ENCODE measurements at places on chromosomes 3 and 15.

DNA sequence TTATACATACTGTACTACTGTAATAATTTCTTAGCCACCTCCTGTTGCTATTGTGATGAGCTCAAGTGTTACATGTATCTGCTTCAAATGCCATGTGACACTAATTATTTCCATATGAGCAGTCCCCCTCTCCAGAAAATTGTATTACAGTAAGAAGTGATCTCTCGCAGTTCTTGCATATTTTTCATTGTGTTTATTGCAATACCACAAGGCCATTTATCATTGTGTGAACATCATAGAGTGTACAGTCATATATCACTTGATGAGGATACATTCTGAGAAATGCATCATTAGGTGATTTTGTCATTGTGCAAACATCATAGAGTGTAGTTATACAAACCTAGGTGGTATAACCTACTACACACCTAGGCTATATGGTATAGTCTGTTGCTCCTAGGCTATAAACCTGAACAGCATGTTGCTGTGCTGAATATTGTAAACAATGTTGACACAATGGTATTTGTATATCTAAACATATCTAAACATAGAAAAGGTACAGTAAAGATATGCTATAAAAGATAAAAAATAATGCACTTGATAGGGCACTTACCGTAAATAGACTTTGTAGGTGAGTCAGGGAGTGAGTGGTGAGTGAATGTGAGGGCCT is 189.6 kb upstream of the MLF1 start:
- no peak for DNase-seq

- DNase-seq: no peak
These were observed 148.8 kb upstream of the TRIM42 start for GRCh38 chr3:140529096-140529495.

GRCh38 chr3:111980716-111981456 is 2.1 kb downstream of the ABHD10 start:
- DNase-seq: no peak

GRCh38 chr3:100210772-100211135 is 50.0 kb upstream of the TBC1D23 start:
- no peak for DNase-seq

GRCh38 chr3:133371181-133371580 is 28.7 kb upstream of the BFSP2 start:
- no peak for DNase-seq

GRCh38 chr3:99678023-99678422 is 39.6 kb downstream of the COL8A1 start:
- DNase-seq: no peak

GRCh38 chr3:133381346-133382109 is 18.3 kb upstream of the BFSP2 start:
- DNase-seq: no peak

DNA sequence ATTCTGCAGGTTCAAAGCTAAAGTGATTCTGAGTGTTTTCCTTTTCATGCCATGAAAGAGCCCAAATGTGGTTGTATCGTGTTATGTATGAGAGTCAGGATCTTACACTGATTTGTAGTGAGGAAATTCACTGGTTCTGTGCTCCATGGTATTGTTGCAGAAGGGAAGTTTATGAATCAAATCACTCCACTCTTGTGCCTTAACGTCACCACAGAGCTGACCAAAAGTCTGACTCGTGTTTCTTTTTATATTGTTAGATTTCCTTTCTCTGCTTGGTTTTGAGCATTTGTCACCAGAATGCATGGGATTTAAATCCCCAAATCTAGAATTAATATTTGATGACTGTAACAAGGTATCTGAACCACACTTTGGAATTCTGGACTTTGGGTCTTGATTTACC is 29.1 kb upstream of the SLC30A4 start:
- no peak for DNase-seq

DNA sequence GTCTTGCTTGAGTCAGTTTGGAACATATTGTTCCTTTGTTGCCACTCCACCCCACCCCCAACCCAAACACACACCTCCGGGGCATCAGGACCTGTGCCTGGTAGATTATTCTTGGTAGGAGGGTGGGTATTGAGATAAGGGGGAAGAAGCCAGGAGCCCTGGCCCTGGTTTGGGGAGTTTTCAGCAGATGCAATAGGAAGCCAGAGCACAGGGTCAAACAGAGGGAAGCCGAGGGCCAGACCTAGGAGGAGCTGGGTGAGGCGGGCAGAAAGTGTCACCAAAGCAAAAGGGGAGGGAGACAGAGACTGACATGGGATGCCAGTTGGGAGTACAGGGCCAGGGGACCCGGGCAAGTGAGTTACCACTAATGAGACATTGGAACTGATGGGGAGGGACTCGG is 163.1 kb downstream of the RPLP1 start:
- DNase-seq: no peak

DNA sequence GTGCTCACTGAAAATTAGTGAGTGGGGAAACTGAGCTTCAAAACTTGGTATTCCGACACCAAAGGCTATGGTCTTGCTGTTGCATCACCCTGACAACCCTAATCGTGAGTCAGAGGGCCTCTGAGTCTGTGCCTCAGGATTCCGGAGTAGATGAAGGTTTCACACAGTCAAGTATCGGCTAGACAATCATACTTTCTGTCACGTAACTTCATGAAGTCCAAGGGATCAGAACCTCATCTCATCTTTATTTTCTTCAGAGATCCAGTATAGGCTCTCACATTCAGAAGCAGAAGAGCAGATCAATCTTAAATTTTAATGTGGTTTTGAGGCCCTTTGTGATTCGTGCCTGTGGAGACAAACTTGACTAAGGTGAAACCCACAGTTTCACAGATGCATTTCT is 26.1 kb upstream of the NECTIN3 start:
- no peak for DNase-seq

DNA sequence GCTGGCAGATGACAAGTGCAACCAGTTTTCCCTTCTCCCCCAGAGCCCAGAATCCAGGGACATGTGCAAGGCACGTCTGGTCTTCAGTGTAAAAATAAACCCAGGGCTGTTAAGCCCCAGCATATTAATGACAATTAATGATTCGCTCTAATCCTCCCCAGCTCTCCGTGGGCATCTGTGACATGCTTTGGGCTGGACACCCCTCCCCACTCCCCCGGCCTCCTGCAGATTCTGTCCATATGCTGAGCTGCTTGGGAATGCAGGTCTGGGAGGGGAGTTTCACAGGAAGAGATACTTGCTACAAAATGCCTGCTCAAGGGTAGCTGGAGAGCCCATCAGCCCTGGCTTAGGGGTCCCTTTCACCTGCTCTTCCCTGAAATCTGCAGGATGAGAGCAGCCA is 43.0 kb upstream of the NTRK3 start:
- DNase-seq: no peak

DNA sequence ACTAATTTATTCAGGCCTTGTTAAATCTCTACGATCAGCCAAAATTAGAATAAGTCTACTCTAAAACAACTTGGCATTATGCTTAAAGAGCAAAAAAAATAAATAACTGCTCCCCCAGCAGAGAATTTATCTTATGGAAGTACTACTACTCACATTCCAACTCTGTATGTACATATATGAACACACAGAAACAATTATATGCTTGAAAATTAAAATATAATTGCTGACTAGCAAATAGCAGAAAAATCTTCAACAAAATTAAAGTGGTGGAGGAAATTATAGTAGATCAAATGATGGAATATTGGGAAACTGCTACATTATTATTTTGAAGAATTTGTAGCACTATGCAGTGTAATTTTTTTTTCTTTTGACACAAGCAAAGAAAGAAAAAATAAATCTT is 580.9 kb downstream of the MECOM start:
- DNase-seq: no peak

GRCh38 chr15:57418635-57419034 is 42.3 kb downstream of the CGNL1 start:
- DNase-seq: no peak

GRCh38 chr3:14235912-14236295 is 57.3 kb downstream of the LSM3 start:
- no peak for DNase-seq

GRCh38 chr3:184608209-184608608 is 46.6 kb downstream of the EPHB3 start:
- no peak for DNase-seq

DNA sequence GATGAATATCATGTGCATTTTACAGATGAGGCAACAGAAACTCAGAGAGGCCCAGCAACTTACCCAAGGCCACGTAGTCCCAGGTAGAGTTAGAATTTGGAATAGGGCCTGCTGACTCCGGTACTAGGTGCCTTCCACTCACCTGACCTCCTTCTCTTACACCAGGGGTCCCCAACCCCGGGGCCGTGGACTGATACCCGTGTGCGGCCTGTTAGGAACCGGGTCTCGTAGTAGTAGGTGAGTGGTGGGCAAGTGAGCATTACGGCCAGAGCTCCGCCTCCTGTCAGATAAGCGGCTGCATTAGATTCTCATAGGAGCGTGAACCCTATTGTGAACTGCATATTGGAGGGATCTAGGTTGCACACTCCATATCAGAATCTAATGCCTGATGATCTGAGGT is 64.8 kb downstream of the SMAD3 start:
- no peak for DNase-seq

DNA sequence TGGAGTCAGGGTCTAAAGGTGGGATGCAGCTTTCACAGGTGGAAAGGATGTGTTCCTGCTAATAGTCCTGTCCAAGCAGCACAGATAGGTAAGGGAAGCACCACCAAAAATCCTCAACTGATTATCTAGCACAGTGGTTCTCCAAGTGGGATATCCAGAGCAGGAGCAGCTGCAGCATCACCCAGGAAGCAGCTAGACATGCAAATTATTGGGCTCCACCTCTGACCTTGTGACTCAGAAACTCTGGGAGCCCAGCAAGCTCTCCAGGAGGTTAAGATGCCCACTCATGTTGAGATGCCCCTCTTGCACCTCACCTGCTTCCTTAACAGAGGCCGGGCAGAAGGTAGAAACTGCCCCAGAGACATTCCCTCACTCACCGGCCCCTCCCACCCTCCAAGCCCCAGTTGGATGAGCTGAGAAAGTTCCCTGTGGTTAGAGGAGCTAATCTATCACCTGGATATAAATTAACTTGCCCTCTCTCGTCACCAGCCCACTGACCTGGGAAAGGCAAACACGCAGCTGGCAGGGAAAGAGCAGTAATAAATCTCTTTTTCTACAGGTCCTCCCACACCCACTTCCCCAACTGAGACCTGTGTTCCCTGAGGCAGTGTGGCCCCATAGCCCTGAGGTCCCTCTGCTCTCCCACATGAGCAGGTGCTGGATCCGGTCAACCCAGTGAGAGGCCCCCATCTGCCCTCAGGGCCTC is 39.3 kb downstream of the ADCY5 start:
- DNase-seq: peak; percentile 38

DNA sequence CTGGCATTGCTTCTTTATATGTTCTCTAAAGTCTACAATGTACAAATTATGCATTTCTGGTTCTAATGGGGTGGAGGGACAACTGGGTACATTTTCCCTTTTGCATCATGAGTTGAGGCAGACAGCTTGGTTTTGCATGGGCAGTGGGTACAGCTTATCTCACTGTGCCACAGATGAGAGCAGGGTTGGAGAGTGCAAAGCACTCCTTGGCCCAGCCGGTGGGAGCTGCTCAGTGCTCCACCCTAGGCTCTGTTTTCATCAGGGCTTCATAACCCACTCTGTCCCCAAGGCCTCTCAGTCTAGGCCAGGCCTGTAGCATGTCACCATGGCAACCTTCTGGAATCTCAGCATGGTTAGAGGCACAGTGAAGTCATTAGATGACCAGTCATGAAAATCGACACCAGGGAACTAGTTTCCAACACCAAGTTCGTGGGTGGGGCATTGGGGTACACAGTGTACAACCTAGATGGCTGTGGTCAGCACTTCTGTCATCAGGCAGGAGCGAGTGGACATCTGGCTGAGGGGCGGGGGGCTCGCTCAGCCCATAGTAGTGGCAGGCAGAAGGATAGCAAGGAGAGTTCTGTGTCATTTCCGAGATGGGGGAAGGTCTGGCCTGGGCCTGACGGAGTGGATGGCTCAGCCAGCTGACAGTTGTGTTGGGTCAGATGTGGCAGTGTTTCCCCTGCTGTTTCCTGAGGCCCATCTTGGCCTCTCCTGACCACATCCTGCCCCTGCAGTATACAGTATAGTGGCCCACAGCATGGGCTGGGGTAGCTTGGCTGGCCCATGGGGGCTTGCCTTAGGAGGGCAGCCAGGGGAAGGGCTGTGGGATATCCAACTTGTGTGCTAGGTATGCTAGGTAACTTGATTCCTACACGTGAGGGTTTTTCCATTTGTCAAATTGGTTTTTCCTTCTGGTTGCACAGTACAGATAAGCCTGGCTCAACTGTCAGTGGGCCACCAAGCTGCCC is 75.7 kb upstream of the PRR23C start:
- DNase-seq: no peak

- DNase-seq: no peak
These were observed 207.4 kb upstream of the HES1 start for GRCh38 chr3:193928354-193929209.

DNA sequence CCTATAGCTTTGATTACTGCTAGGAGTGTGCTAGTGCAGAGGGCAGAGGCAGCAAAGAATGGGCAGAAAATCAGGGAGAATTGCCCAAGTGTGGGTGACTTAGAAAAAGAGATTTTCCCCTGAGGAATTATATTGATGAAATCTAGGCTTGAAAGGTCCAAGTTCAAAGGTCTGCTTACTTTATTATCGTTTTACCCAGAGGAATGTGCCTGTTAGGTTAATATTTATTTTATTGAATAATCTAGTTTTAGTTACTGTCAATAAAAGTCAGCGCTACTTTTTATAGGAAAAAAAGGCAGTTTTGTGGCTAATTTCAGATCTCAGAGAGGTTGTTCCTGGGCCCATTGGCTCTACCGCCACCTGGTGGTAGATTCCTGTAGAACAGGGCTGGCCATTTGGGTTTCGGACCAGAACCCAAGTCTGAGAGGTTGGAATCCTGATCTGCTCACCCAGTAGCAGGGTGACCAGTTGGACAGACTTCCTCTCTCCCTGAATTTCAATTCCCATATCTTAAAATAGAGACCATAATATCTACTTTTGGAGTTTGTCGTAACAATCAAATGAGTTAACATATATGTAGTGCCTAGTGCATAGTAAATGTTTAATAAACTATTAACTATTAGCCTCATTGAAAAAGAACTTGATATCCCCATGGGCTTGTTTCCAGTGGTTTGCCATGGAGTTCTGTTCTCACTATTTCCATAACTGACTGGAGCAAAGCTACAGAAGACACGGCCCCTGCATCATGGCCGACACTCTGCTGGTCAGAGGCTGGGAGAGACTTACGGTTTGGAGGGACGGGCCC is 62.7 kb upstream of the ZNF148 start:
- peak; percentile 33 for DNase-seq

DNA sequence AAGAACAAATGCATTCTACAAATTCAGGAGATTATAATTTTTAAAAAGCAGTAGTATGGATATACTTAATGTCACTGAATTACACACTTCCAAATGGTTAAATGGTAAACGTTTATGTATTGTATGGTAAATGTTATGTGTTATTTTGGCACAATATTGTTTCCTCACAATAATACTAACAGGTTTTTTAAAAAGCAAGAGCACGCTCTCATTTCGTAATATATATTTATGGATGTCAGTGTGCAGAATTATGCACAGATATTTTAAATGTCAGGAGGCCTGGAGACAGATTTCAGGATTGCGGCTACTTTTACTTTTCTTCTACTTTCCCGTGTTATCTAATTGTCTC is 533 bp downstream of the ZNF445 start:
- DNase-seq: no peak

Measured in HuH-7 (cell line).